ENCODE measurements at places on chromosomes 12 and 14. TPM values are rescaled to one million over a fixed set of nuclear protein-coding genes. Genes with fewer than 3 reads are reported as not detected.

Gene LTA4H
- 35.4 TPM for total RNA-seq

DNA sequence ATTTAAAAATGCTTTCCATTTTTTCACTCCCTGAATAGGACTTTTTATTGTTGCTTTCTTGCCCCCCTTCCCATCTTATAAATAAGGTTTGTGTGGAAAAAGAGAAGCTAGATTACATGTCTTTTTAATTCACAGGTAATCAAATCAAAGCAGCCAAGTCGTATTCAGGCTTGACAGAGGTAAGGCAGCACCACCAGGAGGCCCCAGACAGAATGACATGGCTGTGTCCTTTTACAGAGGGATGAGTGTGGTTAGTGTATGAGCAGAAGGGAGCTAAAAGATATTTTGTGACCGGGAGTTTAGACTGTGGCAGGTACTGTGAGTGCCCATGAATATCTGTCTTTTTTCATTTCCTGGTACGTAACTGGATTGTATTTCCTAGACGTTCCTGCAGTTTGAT, 596.1 kb downstream of the ETNK1 start:
- H3K27me3 ChIP-seq: no peaks in the 10 kb centered on the region
- DNase-seq: no peak
- H3K4me3 ChIP-seq: no peak overlapping the region

- DNase-seq: peak; percentile 14
- H3K4me3 ChIP-seq: no peak overlapping the region
- no peaks in the 10 kb centered on the region for H3K27me3 ChIP-seq
- peaks cover 18% of the 10 kb centered on the region for H3K36me3 ChIP-seq
- peaks cover 9% of the 10 kb centered on the region for H3K4me1 ChIP-seq
These were observed 10.7 kb downstream of the CEP170B start for GRCh38 chr14:104875811-104876210.

GRCh38 chr14:61752626-61753025, 9.6 kb upstream of the SNAPC1 start:
- H3K4me3 ChIP-seq: no peak overlapping the region
- peaks cover 35% of the 10 kb centered on the region for H3K4me1 ChIP-seq
- H3K27me3 ChIP-seq: no peaks in the 10 kb centered on the region
- peak overlapping the region; percentile 91 for H3K27ac ChIP-seq
- H3K36me3 ChIP-seq: peaks cover 6% of the 10 kb centered on the region

DNA sequence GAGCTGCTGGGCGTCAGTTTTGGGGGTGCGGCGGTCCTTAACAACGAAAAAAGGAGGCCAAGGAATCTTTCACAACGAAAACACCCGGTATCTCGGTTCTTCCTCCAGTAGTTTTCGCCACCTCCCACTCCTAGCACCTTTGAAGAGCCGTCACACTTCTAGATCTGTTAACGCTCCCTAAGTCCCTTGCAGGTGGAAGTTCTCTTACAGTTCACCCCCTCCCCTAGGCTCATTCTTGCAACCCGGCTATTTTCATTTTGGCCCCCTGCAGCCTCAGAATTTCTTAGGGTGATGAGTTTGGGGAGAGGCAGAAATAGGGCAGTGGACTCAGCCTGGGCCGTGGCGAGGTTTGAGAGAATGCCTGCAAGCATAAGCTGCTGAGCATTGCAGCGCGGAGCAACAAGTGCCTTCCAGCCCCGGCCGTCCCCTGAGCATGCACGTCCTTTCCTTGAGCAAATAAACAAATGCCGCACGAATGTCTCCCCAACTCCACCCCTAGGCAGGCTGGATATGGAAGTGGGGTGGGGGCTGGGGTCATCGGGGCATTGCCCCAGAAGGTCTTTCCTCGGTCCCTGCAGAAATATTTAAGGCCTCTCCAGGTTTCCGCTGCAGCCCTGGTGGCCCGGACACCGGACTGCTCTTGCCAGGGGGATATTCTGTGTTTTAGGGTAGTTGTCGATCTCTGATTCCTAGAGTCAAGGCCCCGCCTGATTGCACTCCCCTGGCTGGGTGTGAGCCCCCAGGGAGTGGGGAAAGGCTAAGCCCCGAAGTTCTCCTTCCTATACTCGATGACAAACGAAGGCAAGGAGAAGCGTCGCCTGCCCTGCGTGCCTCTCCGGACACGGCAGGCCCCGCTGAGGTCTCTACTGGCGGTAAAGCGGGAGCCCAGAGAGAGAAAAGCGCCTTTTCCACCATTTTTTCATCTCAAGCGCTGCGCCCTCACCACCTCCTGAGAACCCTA, 1.6 kb downstream of the RFX4 start:
- peaks cover 100% of the 10 kb centered on the region for H3K27me3 ChIP-seq
- DNase-seq: no peak
- H3K27ac ChIP-seq: no peak overlapping the region
- H3K4me1 ChIP-seq: peaks cover 73% of the 10 kb centered on the region

- H3K27ac ChIP-seq: no peak overlapping the region
- no peaks in the 10 kb centered on the region for H3K36me3 ChIP-seq
- H3K4me3 ChIP-seq: no peak overlapping the region
- DNase-seq: no peak
- H3K4me1 ChIP-seq: peaks cover 6% of the 10 kb centered on the region
- peaks cover 6% of the 10 kb centered on the region for H3K27me3 ChIP-seq
These were observed 71.0 kb upstream of the CPM start for GRCh38 chr12:69003991-69004390.

GRCh38 chr12:69929531-69929930, 104.5 kb downstream of the MYRFL start:
- no peaks in the 10 kb centered on the region for H3K36me3 ChIP-seq
- H3K4me1 ChIP-seq: no peaks in the 10 kb centered on the region
- no peak for DNase-seq
- no peaks in the 10 kb centered on the region for H3K27me3 ChIP-seq
- no peak overlapping the region for H3K4me3 ChIP-seq
- no peak overlapping the region for H3K27ac ChIP-seq

DNA sequence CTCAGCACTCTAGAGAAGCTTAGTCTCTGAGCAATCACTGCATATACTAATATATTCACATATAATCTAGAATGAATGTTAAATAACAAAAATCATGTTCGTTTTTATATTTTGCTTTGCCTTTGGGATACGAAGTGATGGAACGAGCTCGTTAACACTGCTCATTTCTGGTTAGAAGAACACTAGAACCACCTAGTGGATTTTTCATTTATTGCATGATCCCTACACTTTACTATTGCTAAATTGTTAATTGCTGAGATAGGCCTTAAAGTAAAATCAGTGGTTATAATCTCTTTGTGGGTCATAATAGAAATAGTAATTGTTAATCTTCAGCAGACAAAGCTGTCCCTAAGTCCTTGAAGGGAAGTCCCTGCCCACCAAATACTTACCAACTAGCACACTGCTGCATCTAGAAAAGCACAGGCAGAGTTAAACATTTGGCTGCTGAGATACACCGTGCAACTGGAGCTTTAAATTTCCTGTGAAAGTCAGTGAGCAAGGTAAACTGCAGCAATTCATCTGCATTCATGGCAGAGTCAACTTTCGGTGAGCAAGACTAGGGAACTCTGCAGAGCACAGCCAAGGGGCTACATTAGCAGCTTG, 353.7 kb downstream of the APAF1 start:
- H3K36me3 ChIP-seq: no peaks in the 10 kb centered on the region
- DNase-seq: no peak
- H3K27ac ChIP-seq: no peak overlapping the region
- H3K4me1 ChIP-seq: no peaks in the 10 kb centered on the region
- H3K27me3 ChIP-seq: peaks cover 3% of the 10 kb centered on the region

DNA sequence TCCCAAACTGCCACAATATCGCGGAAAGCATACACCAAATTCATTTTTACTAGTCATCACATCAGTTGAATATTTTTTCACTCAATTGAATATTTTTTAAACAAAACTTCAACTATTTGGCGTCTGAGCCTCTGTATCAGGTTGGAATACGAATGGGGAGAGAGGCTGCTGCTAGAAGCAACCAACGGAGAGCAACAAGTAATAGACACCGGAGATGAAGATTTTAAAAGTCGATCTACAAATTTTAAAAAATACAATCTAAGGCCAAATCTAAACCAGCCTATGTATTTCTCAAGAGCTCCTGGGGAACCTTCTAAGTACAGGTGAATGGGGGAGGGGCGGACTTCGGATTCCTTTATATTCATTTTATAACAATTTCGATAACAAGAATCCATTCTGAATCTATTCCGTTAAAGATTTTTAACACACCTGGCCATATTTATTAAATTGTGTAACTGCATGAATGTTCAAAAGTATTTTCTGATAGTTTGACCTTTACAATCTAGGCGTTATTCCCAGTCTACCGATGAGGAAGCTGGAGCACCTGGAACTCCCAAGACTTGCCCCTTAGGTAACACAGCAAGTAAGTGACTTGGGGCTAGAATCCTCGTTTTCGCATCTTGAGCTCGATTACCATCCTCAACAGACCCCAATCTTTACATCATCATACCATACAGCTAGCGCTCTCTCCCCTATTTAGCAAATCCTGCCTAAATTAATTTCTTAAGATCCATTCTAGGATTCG, 1.2 kb downstream of the GNPNAT1 start:
- peaks cover 34% of the 10 kb centered on the region for H3K4me1 ChIP-seq
- DNase-seq: no peak
- peak overlapping the region; percentile 92 for H3K27ac ChIP-seq
- H3K27me3 ChIP-seq: no peaks in the 10 kb centered on the region
- H3K36me3 ChIP-seq: no peaks in the 10 kb centered on the region

Gene MYF5
- total RNA-seq: not detected

Gene LRTM2
- not detected for total RNA-seq

DNA sequence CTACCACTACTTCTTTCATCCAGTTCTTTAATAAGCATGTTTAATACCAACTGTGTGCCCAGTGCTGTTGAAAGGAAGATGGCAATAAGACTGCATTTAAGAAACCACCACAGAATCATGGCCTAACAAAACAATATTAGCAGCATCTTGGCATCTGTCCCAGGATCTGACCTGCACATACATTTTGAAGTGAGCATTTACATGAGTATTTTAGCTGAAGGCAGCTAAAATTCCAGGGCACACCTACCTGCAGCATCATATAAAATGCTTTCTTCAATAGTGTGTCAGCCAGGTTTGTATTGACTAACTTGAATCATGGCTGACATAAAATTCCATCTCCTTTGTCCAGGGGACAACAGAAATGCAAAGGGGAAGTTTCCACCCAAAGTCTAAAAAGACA, 65.0 kb upstream of the ARHGAP5 start:
- H3K27ac ChIP-seq: no peak overlapping the region
- H3K4me1 ChIP-seq: peaks cover 53% of the 10 kb centered on the region
- no peaks in the 10 kb centered on the region for H3K27me3 ChIP-seq
- no peak overlapping the region for H3K4me3 ChIP-seq

DNA sequence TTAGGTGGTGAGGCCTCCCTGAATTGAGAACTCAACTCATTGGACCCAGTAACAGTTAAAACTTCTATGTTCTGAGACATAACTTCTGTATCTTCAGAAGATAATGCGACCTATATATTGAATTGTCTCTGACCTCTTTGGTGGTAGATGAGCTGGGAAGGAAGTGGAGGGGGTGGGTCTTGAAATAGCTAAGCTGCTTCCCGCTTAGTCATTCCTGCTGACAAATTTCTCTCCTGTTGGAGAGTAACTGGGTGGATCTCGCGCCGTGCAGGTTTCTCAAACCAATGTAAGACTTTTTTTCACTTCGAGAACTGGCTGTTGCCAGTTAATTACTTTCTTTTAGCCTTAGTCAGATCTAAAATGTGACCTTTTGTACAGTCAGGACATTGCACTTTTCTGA, 100.8 kb downstream of the PPHLN1 start:
- H3K27ac ChIP-seq: no peak overlapping the region
- no peaks in the 10 kb centered on the region for H3K27me3 ChIP-seq
- peaks cover 2% of the 10 kb centered on the region for H3K36me3 ChIP-seq
- peaks cover 16% of the 10 kb centered on the region for H3K4me1 ChIP-seq
- no peak for DNase-seq
- H3K4me3 ChIP-seq: no peak overlapping the region

DNA sequence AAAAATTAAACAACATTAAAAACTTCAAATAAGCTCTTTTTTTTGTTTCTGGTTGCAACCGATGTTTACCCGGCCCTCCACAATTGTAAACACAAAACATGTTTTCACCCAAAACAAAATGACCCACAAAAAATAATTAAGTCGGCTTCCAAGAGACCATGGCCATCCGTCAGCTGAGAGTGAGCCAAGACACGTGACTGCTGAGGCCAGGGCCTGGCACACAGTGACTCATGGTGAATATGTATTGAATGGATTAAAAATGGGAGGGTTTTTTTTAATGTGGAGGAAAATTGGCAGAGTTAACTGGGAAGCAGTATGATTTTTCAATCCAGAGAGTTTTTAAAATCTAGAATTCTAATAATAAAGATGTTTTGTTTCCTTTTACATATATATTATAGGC, 13.8 kb upstream of the CPNE8 start:
- no peak overlapping the region for H3K27ac ChIP-seq
- H3K4me1 ChIP-seq: no peaks in the 10 kb centered on the region
- no peaks in the 10 kb centered on the region for H3K27me3 ChIP-seq
- H3K36me3 ChIP-seq: no peaks in the 10 kb centered on the region
- no peak overlapping the region for H3K4me3 ChIP-seq

GRCh38 chr12:123071099-123071800, 79.6 kb downstream of the PITPNM2 start:
- H3K4me3 ChIP-seq: no peak overlapping the region
- peak; percentile 59 for DNase-seq
- peak overlapping the region; percentile 92 for H3K27ac ChIP-seq

Gene OR11H12
- not detected for total RNA-seq

- H3K4me1 ChIP-seq: no peaks in the 10 kb centered on the region
- H3K4me3 ChIP-seq: no peak overlapping the region
- peaks cover 33% of the 10 kb centered on the region for H3K27me3 ChIP-seq
- H3K27ac ChIP-seq: no peak overlapping the region
- H3K36me3 ChIP-seq: no peaks in the 10 kb centered on the region
These were observed 169.7 kb upstream of the ATP2B1 start for GRCh38 chr12:89878327-89878726.

Gene GALNT9
- total RNA-seq: not detected

Gene FBLN5
- 62.5 TPM for total RNA-seq

GRCh38 chr14:23561873-23562821, 5.4 kb downstream of the AP1G2 start:
- H3K36me3 ChIP-seq: peaks cover 23% of the 10 kb centered on the region
- no peak for DNase-seq
- peaks cover 19% of the 10 kb centered on the region for H3K4me1 ChIP-seq
- H3K27ac ChIP-seq: no peak overlapping the region
- no peaks in the 10 kb centered on the region for H3K27me3 ChIP-seq

- peaks cover 19% of the 10 kb centered on the region for H3K4me1 ChIP-seq
- H3K27me3 ChIP-seq: peaks cover 7% of the 10 kb centered on the region
- H3K27ac ChIP-seq: no peak overlapping the region
- no peaks in the 10 kb centered on the region for H3K36me3 ChIP-seq
These were observed 5.4 kb upstream of the SMARCD1 start for GRCh38 chr12:50079771-50080170.

GRCh38 chr12:18165422-18165871, 75.5 kb upstream of the RERGL start:
- H3K4me3 ChIP-seq: peak overlapping the region; percentile 22
- H3K27me3 ChIP-seq: no peaks in the 10 kb centered on the region
- H3K27ac ChIP-seq: no peak overlapping the region
- peaks cover 6% of the 10 kb centered on the region for H3K4me1 ChIP-seq
- DNase-seq: no peak

Gene TAS2R31
- total RNA-seq: 0.88 TPM

DNA sequence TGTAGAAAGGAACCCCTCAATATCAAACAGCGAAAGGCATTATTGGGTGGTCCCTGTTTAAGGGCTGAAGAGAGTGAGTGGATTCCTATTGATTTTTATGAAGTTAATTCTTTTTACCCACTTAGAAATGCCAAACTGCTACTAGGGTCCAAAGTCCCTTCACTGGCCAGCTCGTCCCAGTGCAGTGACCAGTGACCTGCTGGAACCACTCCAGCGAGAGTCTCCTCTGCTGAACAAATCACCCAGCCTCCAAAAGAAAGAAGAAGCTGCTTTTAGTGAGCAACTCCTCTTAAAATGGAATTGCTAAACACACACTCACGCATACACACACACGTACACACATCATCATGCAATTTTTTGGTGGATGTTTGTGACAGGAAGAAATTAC, 198.2 kb upstream of the PLEKHG7 start:
- no peaks in the 10 kb centered on the region for H3K27me3 ChIP-seq
- DNase-seq: peak; percentile 33
- H3K36me3 ChIP-seq: no peaks in the 10 kb centered on the region
- H3K27ac ChIP-seq: peak overlapping the region; percentile 88
